ENCODE measurements at places on chromosomes 16 and 17.
A peak's percentile ranks its signal among the peaks of the same experiment; 100 is the strongest.

DNA sequence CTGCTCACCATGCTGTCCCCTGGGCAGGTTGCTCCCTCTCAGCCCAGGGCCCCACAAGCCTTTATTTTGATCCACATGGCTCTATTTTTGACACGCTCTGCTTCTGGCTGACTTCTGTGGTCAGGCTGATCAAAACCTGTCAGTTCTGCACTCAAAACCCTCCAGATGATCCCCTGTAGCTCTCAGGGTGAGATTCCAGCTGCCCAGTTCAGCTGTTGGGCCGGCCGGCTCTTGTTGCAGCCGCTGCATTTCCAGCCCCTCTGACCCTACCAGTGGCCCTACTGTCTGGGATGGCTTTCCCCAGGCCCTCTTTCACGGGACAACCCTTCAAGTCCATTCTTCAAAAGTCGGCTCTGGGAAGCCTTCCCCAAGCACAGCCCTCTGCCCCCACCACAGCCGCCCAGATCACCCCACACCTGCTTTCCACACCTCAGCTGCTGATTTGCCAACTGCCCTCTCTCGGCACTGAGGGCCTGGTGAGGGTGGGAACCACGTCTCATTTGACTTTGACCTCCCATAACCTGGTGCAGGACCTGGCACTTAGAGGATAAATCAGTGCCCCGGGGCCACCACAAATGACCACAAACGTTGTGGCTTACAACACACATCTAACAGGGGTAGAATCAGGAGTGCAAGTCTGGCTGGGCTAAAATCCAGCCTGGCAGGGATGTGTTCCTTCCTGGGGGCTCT, 16.3 kb upstream of the CACNG4 start:
- no peak for DNase-seq

- no peak for DNase-seq
Observed at GRCh38 chr16:69325784-69326171, 4.6 kb downstream of the PDF start.

DNA sequence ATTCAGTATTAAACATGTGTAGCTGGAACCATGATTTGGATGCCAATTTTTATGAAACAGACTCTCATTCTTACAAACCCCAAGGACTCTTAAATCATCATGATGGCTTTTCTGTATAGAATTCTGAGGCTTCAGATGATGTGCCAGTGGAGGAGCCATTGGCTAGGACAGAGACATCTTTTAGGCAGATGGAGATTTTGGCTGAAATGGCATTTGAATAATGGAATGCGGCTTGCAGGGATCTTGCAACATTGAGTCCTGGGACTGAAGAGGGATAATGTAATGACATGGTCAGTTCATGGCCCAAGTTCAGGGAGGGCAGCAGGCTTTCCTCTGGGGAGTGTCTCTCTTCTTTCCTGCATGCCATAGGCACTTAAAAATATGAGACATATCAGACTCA, 172.4 kb downstream of the ABCA8 start:
- DNase-seq, result no peak

- no peak for DNase-seq
Observed at GRCh38 chr16:20647736-20648135, 49.7 kb downstream of the ACSM1 start.

DNA sequence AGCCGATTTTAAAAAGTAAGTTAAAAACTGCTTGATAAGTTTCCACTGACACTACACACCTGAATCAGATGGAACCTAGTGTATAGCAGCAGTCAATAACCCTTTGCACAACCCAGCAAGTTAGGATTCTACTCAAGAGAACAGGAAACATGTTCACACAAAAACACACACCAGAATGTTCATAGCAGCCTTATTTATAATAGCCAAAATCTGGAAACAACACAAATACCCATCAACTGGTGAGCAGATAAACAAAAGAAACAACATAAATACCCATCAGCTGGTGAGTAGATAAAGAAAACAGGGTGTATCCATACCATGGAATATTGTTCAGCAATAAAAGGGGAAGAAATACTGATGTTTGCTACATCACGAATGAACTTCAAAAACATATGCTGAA, 2.7 kb upstream of the CDH11 start:
- no peak for DNase-seq

GRCh38 chr17:64413513-64413912, 22.9 kb upstream of the PECAM1 start:
- peak; percentile 78 for DNase-seq

- DNase-seq, result no peak
Observed at GRCh38 chr16:67641779-67642708, 2.9 kb upstream of the CARMIL2 start.

GRCh38 chr17:59723607-59724006, 16.2 kb downstream of the VMP1 start:
- no peak for DNase-seq

- no peak for DNase-seq
Observed at GRCh38 chr16:26701243-26701886, 365.4 kb upstream of the C16orf82 start.

DNA sequence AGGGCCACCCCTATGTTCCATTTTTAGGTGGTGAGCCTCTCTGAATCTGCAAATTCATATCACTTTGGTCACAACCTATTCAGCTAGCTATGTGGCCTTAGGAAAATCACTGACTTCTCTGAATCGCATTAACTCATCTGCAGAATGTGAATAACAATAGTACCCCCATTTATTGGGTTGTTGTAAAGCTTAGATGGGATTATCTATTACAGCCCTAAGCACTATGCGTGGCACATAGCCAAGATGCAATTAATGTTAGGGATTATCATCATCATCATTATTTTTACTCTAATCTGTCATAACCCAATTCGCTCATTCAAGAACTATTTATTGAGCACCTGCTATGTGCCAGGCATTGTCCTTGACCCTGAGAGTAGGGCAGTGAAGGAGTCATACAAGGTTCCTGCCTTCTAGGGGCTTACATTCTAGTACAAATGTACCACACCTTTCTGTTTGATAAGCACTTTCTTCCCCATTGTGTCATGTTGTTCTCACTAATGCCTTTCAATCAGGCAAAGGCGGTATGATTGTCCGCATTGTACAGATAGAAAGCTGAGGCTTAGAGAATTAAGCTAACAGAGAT, 38.5 kb downstream of the CHD9 start:
- DNase-seq, result no peak

DNA sequence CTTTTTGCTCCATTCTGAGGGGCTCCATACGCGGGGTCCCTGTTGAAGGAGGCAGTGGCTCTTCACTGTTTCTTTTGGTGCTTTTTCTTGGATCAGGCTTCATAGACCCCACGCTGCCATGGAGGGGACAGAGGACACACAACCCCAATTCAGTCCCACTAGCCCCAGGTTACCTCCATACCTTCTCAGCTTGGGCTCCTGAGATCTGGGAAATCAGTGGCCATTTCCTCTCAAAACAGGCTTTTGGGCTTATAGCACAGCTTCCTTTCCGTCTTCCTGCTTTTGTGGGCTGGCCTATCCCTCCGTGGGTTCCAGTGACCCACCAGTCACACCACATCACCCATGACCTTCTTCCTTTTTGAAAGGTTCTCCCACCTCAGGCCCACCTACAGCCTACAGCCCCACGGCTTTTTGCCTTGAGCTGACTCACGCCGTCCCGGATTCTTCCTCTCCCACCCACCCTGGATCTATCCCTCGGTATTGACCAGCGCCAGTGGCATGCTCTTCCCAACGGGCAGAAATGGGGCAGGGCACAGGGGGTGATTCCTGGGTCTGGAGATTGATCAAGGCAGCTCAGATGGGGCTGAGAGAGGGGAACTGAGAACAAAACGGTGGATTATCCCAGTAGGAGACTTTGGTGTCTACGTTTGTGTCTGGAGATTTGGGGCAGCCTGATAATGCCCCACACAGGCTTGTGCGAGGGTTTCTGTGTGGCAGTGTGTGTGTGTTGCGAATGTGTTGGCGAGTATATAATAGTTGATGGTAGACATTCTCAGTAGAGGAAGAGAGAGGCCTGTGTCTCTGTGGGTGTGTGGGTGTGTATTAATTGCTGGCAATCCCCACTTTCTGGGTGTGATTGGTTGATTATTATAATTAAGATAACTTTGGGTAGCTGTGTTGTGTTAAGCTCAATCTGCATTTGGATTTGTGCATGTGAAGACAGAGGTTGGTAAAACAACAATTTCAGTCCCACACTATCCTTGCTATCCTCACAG, 3.8 kb downstream of the TBX21 start:
- no peak for DNase-seq

DNA sequence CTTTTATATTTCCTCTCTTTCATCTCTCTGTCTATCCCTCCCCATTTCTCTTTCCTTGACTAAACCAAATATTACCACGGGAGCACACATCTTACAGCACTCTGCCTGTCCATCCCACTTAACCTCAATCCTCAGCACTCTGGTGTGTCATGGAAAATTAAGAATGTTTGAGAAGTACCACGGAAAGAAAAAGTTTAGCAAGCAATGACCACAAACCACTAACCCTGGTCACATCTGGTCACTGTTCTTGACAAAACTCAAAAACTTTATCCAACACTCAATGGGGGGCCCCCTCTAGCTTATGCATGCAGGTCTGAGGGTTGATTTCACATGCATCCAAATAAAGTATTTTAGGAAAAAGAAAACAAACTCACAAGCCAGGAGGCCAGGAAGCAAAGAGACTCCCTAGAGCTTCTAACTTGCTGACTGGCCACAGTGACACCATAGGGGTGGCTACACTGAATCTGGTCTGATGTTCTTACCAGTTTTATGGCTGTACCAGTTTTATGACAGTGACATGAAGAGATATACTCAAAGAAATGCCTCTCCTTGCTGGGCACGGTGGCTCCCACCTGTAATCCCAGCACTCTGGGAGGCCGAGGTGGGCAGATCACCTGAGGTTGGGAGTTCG, 229.2 kb downstream of the STX8 start:
- peak; percentile 13 for DNase-seq

GRCh38 chr17:83151056-83151441, 71.6 kb downstream of the METRNL start:
- DNase-seq, result no peak

- DNase-seq, result no peak
Observed at GRCh38 chr17:12312692-12313091, 292.0 kb downstream of the MAP2K4 start.

GRCh38 chr17:32126746-32127145, 15.6 kb upstream of the RHOT1 start:
- no peak for DNase-seq

DNA sequence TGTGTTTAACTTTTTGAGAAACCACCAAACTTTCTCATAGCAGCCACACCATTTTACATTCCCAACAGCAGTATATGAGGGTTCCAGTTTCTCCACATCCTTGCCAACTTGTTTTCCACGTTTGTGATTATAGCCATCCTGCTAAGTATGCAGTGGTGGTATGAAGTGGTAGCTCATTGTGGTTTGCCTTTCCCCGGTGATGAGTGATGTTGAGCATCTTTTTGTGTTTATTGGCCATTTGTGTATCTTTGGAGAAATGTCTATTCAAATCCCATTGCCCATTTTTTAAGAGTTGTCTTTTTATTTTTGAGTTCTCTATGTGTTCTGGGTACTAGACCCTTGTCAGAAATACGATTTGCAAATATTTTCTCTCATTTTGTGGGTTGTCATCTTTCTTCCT, 17.4 kb downstream of the SF3B3 start:
- no peak for DNase-seq

Data from inflammatory macrophage treated with lipopolysaccharide for 4 hours (primary cell).